ENCODE measurements at places on chromosomes 6 and 20.

DNA sequence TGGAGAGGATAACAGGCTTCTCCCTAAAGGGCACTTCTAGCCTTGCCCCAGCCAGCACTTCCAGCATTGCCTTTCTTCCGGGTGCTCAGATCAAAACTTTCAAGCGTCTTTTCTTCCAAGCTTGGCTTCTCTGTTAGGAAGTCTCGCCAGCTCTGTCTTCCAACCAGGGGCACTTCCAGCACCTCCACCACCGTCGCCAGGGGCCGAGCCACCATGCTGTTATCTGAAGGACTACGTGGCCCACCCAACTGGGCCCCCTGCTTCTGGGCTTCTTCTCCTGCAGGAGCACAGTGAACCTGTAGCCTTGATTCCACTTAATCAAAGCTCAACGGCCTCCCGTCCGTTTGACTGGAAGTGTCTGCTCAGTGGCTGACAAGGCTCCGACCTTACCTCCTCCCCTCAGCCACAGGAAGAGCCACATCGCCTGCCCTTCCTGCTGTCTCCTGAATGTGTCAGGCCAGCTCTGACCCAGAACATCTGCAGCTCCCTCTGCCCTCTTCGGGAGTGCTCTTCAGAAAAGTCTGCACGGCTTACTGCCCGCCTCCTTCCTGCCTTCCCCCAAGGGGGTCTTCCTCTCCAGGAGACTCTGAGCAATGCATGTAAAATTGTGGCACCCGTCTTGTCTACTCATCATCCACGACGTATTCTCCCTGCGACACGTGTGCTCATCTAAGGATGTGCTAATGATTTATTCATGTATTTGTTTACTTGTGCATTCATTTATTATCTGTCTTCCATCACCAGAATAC, 527.0 kb downstream of the CDH26 start:
- DNase-seq = no peak

DNA sequence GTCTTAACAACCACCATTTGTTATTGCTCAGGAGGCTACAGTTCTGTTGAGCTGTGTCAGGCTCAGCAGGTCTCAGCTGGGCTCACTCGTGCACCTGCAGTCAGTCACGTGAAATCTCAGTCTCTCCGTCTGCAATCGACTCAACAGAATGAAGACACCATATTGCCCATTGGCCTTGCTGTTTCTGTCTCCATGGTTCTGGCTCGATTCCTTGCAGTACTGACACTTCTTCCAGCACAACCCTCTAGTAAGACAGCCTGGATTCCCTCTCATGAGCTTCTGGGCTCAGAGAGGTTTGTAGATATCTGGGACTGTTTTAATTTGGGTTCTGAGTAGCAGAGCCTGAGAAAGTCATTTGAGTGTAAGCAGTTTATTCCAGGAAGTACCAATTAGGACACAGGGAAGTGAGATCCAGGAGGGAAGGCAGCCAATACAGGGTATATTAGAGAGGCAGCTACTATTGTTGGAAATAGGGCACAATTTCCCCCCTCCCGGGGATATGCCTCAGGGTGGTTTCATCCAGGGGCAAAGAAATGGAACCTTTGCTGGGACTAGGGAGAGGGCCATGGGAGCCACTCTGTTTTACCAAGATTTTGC, 87.4 kb upstream of the RALGAPA2 start:
- no peak for DNase-seq

- no peak for DNase-seq
Observed at GRCh38 chr6:2581611-2582010, 169.1 kb downstream of the MYLK4 start.

- no peak for DNase-seq
Observed at GRCh38 chr6:141809901-141810300, 322.8 kb upstream of the GJE1 start.

- no peak for DNase-seq
Observed at GRCh38 chr20:45044601-45045000, 56.3 kb downstream of the KCNS1 start.

- no peak for DNase-seq
Observed at GRCh38 chr6:84551797-84552196, 212.6 kb downstream of the TBX18 start.

GRCh38 chr6:158772851-158773371, 46.3 kb downstream of the EZR start:
- no peak for DNase-seq

- no peak for DNase-seq
Observed at GRCh38 chr6:28522594-28523240, 3.0 kb upstream of the GPX5 start.

DNA sequence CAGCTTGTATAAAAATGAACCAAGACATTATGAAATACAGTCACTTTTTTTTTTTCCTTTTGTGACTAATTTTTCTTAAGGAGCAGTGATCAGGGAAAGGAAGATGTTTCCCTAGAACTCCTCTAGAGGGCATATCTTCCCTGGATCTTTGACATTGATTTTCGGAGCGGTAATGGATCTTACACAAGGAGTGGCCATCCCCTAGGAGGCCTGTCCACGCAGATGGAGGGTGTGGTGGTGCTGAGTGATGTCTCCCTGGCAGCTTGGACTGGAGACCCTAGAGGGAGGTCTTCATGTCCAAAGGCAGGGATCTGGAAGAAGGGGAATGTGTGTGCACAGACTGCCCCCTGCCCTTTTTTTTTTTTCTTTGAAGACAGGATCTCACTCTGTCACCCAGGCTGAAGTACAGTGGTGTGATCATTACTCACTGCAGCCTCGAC, 7.0 kb upstream of the KIFC1 start:
- DNase-seq = no peak

DNA sequence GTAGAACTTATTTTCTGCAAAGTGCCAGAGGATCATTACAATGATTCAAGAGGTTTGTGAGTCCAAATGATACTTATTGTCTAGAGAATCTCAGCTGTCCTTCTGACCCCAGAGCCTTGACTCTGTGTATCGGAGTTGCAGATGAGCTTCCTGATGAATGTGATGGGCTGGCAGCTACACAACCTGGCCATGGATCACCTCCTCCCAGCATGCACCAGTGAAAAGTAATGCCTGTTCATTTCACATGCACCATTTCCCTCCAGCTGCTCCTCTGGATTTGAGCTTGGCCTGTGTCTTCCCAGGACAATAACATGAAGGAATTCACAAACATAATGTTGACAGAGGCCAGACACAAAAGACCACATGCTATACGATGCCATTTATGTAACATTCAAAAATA, 30.0 kb downstream of the SNHG17 start:
- DNase-seq = no peak

GRCh38 chr20:4047614-4048013, 32.3 kb upstream of the RNF24 start:
- DNase-seq = no peak

GRCh38 chr6:36855750-36856149, 16.5 kb upstream of the CPNE5 start:
- DNase-seq = no peak

DNA sequence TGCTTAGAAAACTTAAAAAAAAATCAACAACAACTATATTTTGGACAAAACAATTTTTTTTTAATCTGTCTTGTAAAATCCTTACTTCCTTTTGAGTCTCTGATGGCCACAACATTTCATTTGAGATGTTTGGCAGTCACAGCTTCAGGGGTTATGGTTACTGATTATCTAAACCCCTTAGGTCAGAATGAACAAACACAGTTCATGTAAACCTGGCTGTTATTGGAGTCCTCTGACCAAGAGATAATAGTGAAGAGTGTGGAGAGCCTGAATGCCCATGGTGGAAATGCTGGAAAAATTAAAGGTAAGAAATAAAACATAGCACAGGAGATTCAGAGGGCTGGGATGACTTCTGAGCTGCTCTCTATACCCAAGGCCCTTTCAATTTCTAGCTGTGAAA, 38.2 kb downstream of the TMX4 start:
- DNase-seq = no peak

- DNase-seq = no peak
Observed at GRCh38 chr6:13515912-13516311, 28.5 kb upstream of the GFOD1 start.

- DNase-seq = no peak
Observed at GRCh38 chr6:74936886-74937285, 269.0 kb downstream of the COL12A1 start.

DNA sequence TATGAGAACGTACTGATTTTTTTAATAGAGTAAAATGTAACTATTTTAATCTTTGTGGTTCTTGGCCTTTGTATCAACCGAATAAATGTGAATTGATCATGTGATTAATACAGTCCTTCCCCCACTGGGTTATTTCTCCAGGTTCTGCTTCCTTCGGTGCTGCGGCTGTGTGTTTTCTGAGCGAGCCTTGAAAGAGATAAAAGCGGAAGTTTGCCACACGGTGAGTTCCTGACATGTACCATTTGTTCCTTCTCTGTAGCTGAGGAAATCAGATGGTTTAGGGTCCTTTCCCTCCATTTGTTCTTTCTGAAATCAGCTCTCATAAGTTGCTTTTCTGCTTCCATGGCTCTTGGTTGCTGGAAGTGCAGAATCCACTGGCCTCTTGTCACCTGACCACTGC, 15.5 kb downstream of the RTF2 start:
- DNase-seq = no peak

DNA sequence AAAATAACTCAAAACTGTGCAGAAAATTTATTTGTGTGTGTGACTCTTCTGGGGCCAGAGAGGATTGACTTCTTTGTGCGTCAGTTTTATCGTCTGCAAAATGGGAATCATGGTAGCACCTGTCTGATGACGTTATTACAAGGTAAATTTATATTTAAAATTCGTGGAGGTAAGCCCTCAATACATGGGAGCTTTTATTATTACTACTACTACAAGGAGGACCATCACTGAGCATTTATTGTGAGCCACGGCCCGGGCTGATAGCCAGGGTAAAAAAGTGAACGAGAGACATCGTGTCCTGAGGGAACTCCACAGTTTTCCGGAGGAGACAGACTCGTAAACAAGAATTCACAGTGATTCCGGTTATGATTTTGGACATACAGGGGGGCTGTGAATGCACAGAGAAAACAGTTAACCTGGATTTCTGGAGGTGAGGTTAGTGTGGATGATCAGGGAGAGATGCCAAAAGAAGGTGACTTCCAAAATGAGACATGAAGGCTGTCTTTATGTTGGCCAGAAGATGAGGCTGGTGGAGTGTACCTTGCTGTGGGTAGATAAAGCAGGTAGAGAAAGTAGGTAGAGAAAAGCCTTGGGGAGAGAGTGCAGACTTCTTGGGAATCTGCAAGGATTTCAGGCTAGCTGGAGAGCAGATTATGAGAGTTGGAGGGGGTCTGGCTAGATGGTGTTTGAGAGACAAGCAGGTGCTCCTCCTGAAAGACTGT, 10.6 kb upstream of the SERINC3 start:
- DNase-seq = no peak

DNA sequence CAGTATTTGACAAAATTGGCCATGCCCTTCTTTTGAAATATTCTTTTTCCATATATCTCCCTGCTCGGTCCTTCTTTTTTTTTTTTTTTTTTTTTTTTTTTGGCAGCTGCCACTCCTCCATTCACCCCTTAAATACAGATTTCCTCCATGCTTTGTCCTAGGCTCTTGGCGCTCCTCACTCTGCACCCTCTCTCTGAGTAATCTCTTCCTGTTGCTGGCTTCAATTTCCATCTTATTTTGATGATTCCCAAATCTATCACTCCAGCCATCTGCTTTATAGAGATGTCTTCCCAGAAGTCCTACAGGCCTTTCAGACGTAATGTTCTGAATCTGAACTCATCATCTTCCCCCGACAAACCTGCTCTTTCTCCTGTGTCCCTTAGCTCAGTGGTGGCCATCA, 12.8 kb upstream of the KLHL32 start:
- no peak for DNase-seq
